ENCODE measurements at places on chromosomes 16 and 17.

DNA sequence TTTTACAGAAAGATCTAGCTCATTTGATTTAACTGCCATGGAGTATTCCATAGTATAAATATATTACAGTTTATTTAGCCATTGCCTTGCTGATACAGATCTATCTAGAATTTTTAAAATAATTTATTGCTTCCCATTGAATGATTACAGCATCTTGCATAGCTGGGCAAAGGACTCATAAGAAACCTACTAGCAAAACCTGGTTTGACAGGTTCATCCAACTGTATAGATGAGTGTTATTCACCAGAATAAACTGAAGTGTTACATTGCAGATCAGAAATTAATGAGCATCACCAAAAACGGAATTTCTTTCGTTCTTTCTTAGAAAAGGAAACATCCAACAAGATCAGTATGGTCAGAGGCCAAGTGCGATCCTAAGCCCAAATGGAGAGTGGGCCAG is 202.2 kb upstream of the CACNG5 start:
- no peak for DNase-seq

GRCh38 chr17:80384078-80384960 is 30.6 kb upstream of the ENDOV start:
- DNase-seq = no peak

GRCh38 chr17:49021095-49021767 is 24.0 kb downstream of the IGF2BP1 start:
- DNase-seq = no peak

DNA sequence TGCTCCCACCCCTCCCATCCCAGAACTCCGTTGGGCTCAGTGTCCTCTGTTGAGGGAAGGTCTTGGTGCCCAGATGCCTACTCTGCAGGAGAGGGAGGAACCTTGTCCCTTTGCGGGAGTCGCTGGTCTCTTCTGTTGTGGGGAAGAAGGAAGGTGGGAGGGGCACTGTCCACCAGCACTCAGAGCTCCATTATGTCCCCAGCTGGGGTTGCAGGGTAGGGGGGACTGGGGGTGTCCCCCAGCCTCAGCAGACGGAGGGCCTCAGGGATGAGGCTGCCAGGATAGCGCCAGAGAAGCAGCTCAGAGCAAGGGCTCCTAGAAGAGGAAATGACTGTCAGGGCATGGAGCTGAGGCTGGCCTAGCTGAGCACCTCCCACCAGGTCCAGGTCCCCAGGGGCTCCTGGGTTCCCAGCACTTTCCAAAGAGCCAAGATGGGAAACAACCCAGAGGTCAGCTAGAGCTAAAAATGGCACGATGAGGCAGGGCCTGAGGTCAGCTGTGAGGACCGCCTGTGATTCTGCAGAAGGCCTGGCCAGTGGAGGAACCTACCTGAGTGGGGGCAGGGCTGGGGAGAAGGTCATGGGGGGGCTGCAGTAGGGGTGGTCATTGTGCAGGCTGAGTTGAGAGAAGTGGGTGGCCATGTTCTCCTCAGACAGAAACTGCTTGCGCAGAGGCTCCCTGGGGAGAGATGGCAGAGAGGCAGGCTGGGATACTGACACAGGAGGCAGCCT is 893 bp downstream of the HCFC1R1 start:
- DNase-seq = peak; percentile 48

GRCh38 chr16:26665166-26665939 is 401.4 kb upstream of the C16orf82 start:
- no peak for DNase-seq

DNA sequence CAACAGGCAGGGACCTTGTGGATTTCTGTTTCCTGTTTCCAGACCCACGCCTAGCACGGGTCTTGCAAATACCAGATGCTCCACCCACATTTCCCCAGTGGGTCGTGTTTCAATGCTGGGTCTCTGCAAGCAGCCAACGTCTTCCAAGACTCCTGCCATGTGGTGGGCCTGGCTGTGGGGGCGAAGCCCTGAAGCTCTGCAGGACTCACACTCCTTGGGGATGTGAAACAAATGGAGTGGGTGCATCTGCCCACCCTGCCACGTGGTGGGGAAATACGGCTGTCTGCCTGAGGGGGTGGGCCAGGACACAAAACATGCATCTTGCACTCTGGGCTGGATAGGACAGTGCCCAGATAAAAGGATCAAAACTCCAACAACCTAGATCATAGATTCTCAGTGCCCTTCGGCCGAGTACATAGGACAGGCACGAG is 32.6 kb downstream of the FA2H start:
- no peak for DNase-seq

GRCh38 chr17:20109076-20109475 is 99.9 kb downstream of the SPECC1 start:
- DNase-seq = no peak

GRCh38 chr17:11142231-11142630 is 98.8 kb upstream of the SHISA6 start:
- DNase-seq = no peak
